ENCODE measurements at places on chromosomes 2 and 18.

GRCh38 chr2:225207043-225207442 lies 164.8 kb upstream of the DOCK10 start:
- DNase-seq = no peak

DNA sequence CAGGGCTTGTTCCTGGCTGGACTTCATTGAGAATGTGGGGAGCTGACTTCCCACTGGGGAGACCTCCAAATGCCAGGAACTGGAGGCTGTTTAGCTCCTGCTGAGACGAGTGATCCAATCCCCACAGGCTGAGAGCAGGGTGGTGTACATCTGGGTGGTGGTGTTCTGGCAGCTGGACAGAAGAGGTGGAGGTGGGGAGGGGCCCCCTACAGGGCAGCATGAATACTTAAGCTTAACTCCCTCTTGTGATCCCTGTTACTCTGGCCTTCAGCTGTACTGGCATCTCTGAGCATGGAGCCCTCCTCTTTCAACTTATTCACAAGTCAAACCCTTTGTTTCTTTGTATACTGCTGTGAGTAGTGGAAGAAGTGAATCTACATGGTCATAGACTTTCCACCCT lies 167.8 kb upstream of the LYPD1 start:
- no peak for DNase-seq

DNA sequence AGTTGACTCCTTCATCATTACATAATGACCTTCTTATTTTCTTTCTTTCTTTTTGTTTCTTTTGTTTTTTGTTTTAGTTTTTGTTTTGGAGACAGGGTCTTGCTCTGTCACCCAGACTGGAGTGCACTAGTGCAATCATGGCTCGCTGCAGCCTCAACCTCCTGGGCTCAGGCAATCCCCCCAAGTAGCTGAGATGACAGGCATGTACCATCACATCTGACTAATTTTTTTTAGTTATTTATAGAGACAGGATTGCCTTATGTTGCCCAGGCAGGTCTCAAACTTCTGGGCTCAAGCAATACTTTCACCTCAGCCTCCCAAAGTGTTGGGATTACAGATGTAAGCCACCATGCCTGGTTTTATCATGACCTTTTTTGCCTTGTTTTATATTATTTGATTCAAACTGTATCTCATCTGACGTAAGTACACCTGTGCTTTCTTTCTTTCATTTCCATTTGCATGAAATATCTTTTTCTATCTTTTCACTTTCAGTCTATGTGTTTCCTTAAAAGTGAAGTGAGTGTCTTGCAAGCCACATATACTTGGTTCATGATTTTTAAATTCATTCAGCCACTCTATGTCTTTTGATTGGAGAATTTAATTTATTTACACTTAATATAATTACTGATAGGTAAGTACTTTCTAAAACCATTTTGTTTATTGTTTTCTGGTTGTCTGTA lies 39.1 kb downstream of the SP100 start:
- DNase-seq = no peak

DNA sequence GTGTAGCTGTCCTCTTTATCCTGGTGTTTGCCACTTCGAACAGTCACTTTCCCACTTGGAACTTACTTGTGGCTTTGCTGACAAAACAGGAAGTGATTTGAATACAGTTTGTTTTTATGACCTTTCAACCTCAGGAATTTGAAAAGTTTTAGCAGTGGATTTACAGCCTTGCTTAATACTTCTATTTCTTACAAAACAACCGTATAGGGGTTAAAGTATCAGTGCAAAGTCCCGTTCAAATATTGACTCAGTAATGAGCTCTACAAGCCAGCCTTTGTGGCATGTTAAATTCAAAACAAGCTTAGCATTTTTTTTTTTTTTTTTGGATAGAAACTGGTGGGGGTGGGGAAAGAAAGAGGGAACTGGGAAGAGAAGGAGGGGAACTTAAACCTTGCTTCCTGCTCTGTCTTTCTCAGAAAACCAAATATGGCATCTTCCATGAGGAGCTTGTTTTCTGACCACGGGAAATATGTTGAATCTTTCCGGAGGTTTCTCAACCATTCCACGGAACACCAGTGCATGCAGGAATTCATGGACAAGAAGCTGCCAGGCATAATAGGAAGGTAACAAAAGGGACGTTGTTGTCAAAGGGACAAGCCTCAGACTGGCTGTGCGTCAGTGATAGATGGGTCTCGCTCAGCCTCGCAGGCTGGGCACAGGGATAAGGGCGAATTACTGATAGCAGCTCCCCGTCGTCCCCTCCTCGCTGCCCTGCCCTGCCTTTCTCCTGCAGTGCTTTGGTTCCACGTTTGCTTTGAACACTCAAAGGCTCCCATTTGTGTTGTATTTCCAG lies at the start of gene HNMT:
HNMT (plus strand) TSS at position 408 of the 793 bp plus-strand sequence; CDS start at position 427, 19 bp downstream.
- DNase-seq = peak; percentile 49

DNA sequence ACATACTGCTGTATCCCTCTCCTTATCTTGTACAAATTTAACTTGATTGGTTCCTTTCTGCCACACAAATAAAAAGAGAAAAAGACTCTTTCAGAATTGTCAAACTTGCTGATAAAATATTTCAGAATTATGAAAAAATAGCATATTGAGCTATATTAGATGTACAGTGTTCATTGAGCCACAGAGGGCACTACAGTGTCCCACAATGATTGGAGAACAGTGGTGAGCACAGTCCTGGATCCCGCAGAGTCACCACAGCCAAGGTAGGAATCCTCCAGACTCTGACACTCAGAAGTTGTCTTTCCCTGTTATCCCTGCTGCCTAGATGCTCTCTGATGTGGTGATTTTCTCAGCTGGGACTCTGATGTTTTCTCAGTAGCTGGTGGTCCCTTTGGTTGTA lies 1281.3 kb upstream of the ZEB2 start:
- no peak for DNase-seq

DNA sequence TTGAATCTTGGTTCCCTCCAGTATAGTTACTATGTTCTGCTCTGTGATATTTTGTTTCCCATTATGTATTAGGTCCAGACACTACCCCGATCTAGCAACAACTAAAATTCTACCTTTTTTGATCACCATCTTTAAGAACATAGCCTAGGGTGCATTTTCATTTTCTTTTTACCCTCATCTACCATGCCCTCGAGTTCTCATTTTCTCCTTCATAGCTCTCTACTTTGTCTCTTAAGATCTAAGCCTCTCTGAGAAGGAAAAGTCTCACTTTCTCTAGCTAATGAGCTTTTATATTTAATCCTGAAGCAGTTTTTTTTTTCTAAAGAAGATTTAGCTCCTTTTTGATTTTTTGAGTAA lies 1089.4 kb upstream of the SLC39A10 start:
- no peak for DNase-seq

DNA sequence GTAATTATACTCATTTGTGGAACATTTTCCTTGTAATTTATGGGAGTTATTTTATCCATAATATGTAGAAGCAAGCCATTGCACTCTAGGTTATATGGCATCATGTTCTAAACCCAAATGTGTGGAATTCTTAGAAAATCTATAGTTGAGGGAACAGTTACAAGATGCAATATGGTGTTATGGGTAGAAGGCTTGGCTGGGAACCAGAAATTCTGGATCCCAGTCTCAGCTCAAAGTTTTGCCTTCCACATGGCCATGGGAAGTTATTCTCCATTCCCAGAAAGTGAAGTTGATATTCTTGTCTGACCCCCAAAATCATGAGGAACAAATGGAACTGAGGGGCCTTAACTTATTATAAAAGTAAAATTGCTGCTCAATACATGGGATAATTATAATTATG lies 38.0 kb downstream of the KIF5C start:
- no peak for DNase-seq

GRCh38 chr2:223230352-223230751 lies 178.4 kb downstream of the KCNE4 start:
- no peak for DNase-seq

DNA sequence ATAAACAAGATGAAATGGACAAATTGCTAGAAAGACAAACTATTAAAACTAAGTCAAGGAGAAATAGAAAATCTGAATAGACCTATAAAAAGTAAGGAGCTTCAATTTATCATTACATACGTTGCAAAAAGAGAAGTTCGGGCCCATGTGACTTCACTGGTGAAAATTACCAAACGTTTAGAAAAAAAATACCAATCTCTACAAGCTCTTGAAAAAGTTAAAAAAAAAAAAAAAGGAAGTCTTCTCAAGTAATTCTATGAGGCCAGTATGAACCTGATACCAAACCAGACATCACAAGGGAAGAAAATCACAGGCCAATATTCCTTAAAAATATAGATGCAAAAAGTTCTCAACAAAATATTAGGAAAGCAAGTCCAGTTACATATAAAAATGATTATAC lies 20.2 kb upstream of the ACVR2A start:
- no peak for DNase-seq

DNA sequence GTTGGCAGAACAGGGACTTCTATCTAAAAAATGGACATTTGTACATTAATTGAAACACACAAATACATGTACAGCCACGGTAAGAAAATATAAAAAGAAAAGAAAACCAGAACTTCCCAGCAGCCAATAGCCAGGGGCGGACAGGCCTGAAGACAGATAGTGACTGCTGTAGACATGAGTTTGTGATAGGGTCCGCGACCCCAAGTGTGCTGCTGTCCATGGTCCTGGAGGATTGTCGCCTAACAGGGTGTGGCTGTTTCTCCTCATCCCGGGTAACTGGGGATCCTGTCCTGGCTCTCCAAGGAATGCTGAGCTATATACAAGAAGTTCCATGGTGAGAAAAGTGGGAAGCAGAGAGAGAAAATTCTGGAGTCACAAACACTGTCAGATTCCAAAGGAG lies 266.5 kb upstream of the SALL3 start:
- DNase-seq = peak; percentile 66

DNA sequence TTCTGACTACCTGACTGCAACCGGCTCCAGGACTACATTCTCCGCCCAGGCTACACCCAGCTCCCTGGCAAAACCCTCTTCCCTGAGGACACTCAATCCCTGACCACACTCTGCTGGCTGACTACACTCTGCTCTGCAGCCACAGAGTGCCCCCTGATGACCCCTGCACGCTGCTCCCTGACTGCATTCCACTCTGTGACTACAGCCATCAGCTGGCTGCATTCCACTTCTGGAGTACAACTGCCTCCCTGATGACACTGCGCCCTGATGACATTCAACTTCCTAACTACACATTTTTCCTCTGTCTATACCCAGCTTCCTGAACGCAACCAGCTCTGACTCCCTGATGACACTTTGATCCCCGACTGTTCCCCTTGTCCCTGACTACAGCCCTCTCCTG lies 71.3 kb upstream of the NRXN1 start:
- peak; percentile 74 for DNase-seq

Measured in GM23338 (cell line).